Fibroblast of lung (primary cell): ENCODE measurements at places on chromosomes 3 and 15.

- DNase-seq, result no peak
Observed at GRCh38 chr15:31255732-31256377, 70.8 kb upstream of the KLF13 start.

DNA sequence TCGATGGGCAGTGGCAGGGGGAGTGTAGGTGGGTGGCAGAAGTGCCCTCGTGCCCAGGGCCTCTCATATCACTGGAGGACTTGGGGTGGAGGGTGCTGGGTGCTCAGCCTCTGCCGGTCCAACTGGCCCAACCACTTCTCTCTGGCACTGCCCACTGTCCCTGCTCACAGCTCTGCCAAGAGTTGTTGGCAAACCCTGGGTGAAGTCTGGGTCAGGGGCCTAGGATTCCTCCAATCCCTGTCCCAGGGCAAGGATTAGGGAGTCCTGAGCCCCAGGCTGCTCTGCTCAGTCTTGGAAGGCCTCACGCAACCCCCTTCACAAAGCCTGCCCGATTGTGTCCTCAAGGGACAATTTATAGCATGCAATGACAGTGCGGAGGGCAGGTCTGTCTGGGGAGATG is 5.2 kb upstream of the PRKCD start:
- no peak for DNase-seq

DNA sequence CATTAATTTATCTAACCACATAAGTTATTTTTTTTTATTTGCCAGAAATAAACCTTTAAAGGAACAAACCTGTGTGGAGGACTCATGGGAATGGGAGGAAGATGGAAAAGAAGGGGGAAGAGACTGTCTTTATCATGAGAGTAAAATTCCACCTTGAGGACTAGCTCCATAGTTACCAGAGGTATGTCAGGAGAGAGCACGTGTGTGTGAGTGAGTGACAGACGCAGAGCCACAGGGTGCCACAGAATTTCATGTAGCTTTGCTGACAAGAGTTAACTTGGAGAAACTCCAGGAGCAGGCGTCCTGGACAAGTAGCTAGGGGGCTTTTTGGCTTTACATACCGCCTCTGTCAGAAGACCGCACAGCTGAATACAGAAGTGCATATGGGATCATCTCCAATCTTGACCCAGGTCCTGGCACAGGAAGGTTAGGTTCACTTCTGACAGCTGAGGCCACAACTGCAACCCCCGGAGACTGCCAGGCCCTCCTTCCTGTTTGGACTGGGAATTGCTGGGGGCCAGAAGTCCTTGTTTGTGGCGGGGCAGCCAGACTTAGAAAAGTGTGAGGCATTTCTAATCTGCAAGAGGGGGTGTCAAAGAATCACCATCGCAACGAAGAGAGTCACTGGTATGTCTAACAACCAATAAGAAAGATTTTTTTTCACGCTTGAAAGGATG is 197.8 kb upstream of the TPM1 start:
- no peak for DNase-seq

GRCh38 chr3:194468086-194468485 is 18.7 kb downstream of the ATP13A3 start:
- DNase-seq, result no peak

- no peak for DNase-seq
Observed at GRCh38 chr15:99315636-99316035, 64.4 kb downstream of the LRRC28 start.

DNA sequence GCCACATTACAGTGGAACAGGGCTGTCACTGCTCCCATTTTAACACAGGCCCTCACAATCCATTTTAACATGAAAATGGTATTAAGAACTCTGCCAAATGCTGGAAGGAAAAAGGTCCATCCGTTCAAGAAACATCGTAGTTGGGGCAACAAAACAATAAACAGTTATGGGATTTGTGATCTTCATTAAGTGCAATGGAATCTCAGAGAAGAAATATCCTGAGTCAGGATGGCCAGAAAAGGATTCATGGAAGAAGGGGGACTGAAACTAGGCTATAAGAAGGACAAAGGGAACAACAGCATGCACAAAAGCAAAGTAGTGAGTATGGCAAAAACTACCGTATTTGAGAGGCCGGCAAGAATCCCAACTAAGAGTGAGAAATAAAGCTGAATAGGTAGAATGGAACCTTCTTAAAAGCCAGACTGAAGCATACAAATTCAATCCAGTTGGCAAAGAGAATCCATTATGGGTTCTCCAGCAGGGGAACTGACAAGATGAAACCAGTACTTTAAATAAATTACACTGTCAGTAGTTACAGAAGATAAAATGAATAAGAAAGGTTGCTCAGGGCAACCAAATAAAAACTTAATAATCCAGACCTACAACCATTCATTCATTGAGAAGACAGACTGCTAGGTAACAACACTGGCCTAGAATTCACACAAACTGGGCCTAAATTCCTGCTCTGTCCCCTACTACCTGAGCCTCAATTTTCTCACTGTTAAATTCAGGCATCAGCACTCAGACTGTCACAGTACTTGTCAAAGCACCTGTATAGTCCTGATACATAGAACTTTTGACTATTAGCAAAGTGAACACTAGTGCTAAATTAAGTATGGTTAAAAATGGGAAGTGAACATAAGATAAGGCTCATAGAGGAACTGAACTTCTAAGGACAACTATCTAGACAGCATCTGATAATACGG is 6.3 kb downstream of the TBL1XR1 start:
- DNase-seq, result peak; percentile 44

DNA sequence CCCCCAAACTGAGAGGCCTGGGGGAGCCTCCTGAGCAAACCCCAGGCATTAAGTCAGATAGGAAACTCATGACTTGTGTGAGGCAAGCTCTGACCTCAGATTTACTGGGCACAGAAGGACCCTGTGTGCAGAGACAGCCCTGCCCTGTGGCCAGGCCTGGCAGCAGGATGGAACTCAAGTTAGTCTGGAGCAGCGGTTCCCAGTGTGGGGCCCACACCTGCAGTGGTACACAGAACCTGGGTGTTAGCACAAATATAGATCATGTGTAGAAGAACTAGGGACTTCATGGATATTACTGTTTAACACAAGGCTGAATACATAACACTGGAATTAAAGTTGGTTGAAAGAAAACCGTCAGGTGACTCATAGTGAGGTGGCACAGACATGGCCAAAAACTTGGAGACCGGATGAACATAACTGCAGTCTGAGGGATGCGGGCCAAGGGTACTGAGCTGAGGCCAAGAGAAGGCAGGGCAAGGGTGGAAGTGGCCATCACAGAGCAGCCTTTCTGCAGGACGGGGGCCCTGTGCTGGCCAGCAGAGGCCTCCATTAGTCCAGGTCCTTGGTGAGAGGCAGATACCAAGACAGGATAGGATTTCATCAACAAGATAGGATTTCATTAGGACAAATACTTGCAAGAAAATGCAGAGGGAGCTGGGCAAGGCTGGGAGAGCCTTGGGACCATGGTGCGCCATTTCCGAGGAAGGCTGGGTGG is 40.9 kb downstream of the IRAK2 start:
- DNase-seq, result peak; percentile 94

- DNase-seq, result no peak
Observed at GRCh38 chr3:77563012-77563411, 523.1 kb downstream of the ROBO2 start.

DNA sequence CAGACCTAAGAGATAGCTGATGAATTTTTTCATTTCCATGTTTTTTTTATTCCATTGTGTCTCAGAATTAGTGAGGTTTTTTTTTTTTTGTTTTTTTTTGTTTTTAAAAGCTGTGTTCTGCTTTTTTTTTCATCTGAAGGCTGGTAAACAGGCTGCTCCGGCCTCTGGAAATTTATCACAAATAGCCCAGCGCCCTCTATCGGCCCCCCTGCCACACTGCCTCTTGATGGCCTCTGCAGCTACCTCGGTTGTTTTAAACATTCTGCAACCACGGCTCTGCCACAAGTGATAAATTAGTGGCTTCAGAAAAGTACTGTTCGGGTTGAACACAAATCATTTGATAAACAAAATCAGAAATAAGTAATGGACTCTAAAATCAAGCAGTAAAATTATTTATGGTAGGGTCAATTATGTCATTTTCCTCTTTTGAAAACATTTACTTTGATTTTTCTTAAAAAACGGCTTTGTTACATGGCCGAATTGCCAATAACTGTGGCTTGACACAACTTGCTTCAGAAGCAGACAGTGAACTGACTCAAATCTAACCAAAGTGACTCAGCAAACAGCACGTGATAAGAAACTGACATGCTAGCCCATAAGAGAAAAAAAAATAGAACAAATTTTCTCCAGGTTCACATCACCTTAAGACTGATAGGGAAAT is 87.8 kb downstream of the RSL24D1 start:
- peak; percentile 65 for DNase-seq

- DNase-seq, result no peak
Observed at GRCh38 chr15:68691705-68692104, 112.9 kb downstream of the CORO2B start.

- no peak for DNase-seq
Observed at GRCh38 chr15:57500979-57501576, 90.6 kb upstream of the MYZAP start.

GRCh38 chr3:111936967-111937366 is 41.9 kb upstream of the ABHD10 start:
- DNase-seq, result peak; percentile 63

DNA sequence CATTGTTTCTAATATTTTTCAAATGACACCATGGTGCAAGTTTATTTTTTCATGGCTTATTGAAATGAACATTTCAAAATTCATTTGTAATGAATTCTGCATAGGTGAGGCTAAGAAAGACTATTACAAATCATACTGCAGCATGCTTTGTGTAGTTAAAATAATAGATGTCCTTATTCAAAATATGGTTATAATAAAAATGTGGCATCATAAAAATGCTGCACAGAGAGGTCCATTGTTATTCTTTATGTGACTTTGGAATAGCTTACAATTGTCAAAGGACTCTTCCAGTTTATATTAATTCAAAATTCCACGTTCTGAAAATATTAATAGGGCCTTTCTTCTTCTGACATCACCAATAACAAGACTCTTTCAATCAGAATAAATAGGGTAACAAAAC is 222.7 kb downstream of the GAP43 start:
- DNase-seq, result no peak

DNA sequence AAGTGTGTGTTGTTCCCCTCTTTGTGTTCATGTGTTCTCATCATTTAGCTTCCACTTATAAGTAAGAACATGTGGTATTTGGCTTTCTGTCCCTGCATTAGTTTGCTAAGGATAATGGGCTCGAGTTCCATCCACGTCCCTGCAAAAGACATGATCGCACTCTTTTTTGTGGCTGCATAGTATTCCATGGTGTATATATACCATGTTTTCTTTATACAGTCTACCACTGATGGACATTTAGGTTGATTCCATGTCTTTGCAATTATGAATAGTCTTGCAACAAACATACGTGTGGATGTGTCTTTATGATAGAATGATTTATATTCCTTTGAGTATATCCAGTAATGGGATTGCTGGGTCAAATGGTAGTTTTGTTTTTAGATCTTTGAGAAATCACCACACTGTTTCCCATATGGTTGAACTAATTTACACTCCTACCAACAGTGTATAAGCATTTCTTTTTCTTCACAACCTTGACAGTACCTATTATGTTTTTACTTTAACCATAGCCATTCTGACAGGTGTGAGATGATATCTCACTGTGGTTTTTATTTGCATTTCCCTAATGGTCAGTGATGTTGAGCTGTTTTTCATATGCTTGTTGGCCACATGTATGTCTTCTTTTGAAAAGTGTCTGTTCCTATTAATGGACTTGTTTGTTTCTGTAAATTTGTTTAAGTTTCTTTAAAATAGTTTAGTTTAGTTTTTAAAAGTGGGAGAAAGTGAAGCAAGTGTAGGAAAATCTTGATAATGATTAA is 21.9 kb upstream of the SLC30A4 start:
- DNase-seq, result no peak

- no peak for DNase-seq
Observed at GRCh38 chr15:38530113-38530512, 34.5 kb downstream of the RASGRP1 start.

DNA sequence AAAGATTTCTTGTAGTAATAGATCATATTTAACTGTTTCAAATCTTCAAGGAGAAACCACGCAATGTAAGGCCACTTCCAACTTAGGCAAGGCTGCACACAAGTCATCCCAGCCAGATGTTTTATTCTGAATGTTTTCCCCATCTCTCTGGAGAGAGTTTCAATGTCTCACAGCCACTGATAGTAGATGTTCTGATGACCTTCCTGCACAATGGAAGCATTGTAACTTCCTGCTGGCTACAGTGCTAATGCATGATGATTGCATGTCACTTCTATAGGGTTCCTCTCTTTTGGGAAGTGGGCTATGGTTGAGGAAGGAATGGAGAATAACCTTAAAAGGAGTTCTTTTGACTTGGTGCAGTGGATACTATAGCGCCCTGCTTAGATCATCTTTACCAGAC is 328.0 kb downstream of the ZNF621 start:
- DNase-seq, result no peak

GRCh38 chr3:70982284-70982683 is 601.2 kb downstream of the FOXP1 start:
- no peak for DNase-seq

- no peak for DNase-seq
Observed at GRCh38 chr3:6216135-6217026, 644.5 kb upstream of the GRM7 start.

DNA sequence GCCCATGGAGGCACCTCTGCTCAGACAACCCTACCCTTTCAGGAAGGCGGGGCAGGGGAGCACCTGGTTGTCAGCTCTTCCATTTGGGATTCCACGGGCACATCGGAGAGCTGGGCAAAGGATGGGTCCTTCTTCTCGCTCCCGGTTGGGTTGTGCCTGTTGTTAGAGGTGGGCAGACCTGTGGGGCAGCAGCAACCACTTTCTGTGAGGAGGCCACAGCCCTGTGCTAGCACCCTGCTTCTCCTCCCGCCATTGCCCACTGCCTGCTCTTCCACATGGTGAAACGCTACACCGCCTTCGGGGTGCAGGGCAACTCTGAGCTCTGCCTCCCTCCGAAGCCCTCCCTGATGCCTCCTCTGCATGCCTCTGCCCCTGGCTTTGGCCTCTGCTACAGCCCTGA is 7.0 kb upstream of the HHATL start:
- DNase-seq, result no peak

DNA sequence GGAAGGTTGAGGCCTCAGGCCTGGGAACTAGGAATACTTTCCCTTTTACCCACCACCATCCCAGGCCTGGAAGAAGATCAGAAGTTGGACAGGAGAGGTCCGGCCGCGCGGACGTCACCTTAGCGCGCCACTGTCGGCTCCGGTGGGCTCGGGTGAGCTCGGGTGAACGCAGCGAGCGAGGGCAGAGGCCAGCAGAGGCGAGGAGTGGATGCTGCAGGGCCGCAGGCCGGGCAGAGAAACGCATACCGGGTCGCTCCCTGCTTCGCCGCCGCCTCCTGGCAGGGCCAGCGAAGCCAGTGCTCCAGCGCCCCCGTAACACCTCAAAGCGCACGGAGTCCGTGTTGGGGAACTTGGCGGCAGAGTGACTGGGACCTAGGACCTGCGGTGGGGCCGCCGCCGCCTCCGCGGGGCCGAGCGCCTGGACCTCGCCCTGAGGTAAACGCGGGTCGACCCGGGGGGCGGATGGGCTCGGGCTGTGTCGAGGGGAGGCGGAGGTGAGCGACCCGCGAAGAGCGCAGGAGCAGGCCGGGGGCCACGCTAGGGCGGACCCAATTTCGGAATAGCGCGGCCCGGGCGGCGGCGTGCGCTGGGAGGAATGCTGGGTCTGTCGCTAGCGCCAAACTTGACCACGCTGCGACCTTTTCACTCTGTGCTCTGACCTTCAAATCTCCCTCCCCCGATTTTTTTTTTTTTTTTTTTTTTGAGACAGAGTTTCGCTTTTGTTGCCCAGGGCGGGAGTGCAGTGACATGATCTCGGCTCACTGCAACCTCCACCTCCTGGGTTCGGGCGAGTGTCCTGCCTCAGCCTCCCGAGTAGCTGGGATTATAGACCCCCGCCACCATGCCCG is 1.6 kb downstream of the CYP11A1 start:
- DNase-seq, result peak; percentile 59
